ENCODE measurements at places on chromosomes 11 and 22.

- DNase-seq: no peak
These were observed 16.9 kb upstream of the MUC5AC start for GRCh38 chr11:1140642-1141490.

DNA sequence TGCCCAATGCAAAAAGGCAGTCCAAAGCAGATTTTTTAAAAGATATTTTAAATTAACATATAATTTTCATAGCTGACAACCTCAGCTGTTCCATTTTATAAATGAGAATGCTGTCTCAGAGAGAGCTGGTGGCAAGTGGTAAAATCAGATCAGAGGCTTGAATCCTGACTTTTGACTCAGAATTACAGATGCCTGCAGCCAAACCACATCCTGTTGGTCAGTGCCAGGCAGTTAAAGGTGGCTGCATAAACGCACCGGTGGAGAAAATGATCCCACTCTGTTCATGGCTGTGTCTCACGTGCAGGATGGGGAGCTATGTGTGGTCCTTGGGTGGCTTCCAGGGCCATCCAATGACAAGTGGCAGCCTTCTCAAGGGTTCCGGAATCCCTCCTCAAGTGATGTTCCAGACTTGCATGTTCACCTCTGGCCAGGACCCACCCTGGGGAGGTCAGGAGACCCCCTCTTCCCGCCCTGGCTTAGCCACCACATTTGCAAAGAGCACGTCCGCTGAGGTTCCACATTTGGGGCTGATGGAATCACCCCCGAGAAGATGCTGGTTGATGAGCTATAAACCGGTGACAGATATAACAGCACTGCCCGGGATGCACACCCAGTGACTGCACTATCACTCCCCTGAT is 155.5 kb downstream of the SHANK2 start:
- DNase-seq: no peak

GRCh38 chr11:68141246-68142027 is 20.2 kb upstream of the CHKA start:
- no peak for DNase-seq

GRCh38 chr11:19828382-19829108 is 115.9 kb downstream of the NAV2 start:
- DNase-seq: no peak

DNA sequence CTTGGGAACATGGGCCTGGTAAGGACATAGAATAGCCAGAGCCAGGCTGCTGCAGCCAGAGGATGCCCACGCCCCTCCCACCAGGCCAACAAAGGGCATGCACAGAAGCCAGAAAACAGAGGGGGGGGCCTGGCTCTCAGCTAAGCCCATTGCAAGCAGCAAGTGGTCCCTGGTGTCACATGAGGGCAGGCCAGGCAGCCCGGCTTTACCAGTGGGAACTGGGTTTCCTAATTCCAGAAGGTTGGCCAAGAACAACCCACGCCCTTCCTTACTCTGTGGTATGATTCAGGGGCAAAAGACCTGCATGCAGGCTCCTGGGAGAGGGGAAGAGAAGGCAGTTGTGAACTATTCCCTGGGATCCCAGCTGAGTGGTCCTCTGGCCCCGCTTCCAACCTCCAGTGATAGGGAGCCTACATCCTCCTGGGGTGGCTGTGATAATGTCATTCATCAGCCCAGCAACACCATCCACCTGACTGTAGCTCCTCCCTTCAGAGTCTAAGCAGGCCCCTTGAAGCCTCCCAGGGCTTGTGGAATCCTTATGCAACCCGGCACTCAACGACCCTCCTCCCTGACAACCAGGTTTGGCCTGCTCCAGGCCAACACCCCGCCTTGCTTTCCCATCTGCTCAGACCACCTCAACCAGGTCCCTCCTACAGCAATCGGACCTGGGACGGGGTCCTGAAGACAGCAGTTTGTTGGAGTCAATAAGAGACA is 62.1 kb upstream of the LMO1 start:
- no peak for DNase-seq

- DNase-seq: no peak
These were observed 6.2 kb downstream of the TUB start for GRCh38 chr11:8087185-8087584.

- peak; percentile 41 for DNase-seq
These were observed 55.2 kb downstream of the PANX1 start for GRCh38 chr11:94183886-94184264.
